Stimulated activated CD4-positive, alpha-beta T cell treated with anti-CD3 and anti-CD28 coated beads, Interleukin-1b, Interleukin-23, amount 100 ng/mL, for 1 hour (primary cell): ENCODE measurements at places on chromosomes 6 and 20.

GRCh38 chr6:15417811-15418210 is 171.9 kb downstream of the JARID2 start:
- no peak for DNase-seq

GRCh38 chr20:16942756-16943155 is 194.6 kb downstream of the OTOR start:
- no peak for DNase-seq

GRCh38 chr6:163634211-163635171 is 220.0 kb downstream of the QKI start:
- no peak for DNase-seq

- DNase-seq = no peak
These were observed 146.6 kb downstream of the BCAS1 start for GRCh38 chr20:53923566-53924369.

DNA sequence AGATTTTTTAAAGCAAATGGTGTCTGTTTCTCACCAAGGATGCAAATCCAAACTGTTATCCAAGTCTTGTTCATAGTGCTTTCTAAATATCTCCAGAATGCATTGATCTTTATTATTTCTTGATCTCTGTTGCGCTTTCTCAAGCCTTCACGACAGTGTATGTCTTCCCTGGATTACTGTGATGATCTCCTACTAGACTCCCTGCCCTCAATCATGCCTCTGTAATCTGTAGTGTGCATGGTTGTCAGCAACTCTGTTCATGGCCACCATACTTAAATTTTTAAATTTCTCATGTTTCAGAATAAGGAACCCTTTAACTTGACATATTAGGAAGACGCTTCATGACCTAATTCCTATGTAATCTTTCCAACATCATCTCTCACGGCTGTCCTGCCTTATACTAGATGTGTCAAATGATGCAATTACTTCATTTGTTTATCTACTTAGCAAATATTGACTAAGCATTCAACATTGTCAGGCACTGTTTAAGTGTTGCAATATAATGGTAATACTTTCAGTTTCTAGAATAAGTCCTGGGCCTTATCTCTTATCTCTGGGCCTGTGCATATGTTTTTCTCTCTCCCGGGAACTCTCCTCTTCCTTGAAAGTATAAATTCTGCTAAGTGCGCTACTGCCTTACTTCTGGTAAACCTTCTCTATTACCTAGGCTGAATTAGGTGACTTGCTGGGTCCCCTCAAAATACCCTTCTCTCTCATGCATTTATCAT is 25.6 kb upstream of the AHI1 start:
- DNase-seq = no peak

GRCh38 chr6:51396583-51396982 is 577.9 kb downstream of the TFAP2B start:
- DNase-seq = no peak

DNA sequence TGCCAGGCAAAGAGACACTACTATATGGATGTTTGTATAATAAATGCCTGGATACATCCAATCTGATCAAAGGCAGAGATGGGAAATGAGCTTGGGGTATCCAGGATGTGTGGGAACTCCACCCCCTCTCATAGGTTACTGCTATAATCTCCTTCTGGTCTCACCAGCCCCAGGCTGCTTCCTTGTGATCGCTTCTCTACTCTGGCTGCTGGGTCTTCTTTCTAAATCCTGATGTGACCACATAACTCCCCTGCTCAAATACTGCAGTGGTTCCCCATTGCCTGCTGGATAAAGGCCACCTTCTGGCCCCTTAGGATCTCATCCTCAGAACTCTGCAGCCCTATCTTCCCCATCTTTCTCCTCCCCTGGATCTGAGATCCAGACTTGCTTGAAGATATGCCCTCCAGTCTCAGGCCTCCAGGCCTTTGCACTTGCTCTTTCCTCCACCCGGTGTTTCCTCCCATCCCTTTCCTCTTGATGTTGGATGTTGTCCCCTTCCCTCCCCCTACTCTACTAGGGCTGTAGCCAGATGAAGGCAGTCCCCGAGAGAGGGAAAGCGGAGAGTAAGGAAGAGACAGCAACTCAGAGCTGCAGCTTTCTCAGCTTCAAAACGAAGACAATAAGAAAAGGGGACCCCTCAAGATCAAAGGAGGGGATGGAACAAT is 828 bp upstream of the XKR7 start:
- no peak for DNase-seq
